ENCODE measurements at places on chromosomes 3 and 15.

- DNase-seq = no peak
These were observed 119.9 kb upstream of the GAP43 start for GRCh38 chr3:115503394-115503793.

DNA sequence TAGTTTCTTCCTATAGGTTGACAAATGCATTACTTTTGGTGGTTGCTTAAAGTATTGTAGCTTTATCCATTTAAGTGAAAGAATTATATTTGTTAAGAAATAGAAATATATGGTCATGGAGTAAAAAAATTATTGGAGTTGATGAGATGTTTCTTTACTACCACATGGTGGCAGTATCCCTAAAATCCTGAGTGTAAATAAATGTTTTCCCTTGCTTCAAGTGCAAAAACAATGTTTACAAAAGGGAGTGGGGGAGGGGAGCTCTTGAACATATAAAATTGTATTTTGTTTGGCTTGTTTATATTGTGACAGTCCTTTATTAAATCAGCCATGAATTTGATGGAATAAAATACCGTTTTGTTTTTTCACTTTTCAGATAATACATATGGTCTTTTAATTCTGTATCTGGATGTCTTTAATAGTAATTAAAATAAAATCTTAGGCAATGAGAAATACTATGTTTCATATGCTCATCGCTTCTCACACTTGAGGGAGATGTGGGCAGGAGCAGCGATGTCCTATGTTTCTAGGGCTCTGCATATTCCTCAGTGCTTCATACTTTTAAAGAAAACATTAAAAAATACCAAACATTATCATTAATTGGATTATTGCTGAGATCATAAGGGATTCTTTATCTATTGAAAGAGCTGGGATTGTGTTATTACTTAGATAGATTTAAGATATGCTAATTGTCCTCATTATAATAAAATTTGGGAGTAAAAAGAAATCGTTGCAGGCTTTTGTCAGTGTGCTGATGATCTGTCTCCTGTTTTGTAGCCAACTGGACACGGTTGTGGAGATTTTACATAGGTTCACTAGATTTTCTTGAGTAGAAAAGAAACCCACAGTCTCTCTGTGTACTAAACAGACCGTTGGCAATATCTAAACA is 349.7 kb downstream of the TUSC7 start:
- DNase-seq = no peak

DNA sequence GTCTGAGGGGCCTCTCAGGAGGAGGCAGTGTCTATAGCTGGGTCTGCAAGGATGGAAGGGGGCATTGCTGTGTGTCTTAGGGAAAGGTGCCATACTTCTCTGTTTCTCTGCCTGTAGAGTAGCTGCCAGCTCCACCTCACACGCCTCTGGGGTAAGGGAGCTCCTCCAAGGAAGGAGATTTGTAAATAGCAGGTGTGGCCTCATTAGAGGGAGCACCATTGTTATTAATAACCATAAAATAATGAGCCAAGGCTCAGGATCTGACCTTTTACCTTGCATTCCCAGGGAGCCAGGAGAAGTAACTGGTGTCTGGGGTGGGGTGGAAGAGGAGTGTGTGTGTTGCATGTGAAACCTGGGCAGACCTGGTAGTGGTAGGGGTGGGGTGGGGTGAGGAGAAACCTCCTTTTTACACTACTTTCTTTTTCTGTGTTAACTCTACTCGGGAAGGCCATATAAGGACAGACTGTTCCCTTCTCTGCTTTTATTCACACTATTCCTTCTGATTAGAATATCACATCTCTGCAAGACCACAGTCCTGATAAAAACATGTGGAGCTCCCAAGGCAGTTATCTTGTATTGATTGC is 2.2 kb upstream of the C15orf39 start:
- no peak for DNase-seq

DNA sequence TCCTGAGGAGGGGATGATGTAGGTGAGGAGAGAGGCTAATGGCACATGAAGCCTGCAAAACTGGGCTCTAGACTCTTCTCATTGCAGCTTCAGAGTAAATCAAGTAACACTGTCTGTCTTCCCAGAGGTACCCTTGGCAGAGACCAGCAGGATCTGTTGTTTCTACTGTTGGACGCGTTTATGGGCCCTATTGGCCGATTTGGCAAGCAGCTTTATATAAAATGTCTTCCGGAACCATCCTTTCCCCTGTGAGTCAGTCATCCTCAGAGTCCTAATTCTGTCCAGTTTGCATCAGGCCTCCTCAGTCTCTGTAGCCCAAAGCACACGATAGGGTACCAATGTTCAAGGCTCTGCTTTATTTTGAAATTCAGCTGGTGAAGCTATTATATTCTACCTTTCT is 325.9 kb downstream of the RORA start:
- no peak for DNase-seq

GRCh38 chr3:77091809-77092208 is 51.9 kb downstream of the ROBO2 start:
- no peak for DNase-seq

- DNase-seq = no peak
These were observed 79.6 kb upstream of the NSMCE3 start for GRCh38 chr15:29349196-29349595.

- no peak for DNase-seq
These were observed 653.6 kb downstream of the NAALADL2 start for GRCh38 chr3:175512700-175513099.

- DNase-seq = no peak
These were observed 29.7 kb downstream of the TCF12 start for GRCh38 chr15:56948000-56948763.

- no peak for DNase-seq
These were observed 7.4 kb downstream of the NOX5 start for GRCh38 chr15:69021895-69022294.

GRCh38 chr3:183161552-183162336 is 790 bp downstream of the LAMP3 start:
- DNase-seq = no peak

- no peak for DNase-seq
These were observed 10.4 kb upstream of the BAHD1 start for GRCh38 chr15:40430271-40430805.

- DNase-seq = no peak
These were observed 265.3 kb upstream of the POU1F1 start for GRCh38 chr3:87541723-87542122.

GRCh38 chr15:60462027-60462426 is 16.9 kb downstream of the ICE2 start:
- DNase-seq = no peak

DNA sequence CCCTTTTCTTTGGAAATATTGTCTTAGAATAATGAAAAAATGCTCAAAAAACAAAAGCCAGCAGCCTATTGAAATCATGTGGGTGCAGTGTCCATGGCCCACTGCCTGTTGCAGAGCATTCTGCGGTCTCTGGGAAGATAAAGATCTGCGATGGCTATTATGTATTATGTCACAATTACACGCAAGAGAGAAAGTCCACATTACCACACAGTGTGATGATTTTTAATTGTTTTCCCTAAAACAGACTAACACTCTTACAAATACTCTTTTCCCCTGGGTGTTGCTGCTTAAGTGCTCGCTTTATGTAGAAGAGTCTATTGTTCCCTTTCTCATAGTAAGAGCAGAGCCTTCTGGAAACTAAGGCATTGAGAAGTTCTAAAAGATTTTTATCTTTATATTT is 32.2 kb downstream of the SSR3 start:
- no peak for DNase-seq

DNA sequence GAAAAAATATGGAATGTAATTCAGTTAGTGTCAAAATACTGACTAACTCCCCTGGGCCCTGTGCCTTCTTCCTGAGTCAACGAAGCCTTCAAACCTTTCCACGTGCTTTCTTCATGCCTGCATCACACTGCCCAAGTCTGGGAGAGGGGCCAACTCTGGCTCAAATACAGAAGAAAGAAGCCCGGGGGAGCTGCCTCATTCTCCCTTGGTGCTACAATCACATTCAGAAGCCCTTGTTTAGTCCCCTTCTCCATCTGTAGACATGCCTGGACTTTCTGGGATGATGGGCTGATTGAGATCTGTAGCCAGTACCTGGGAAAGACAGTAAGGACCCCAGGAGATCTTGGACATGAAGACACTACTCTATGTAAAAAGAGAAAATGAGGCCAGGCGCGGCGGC is 77.8 kb upstream of the GSK3B start:
- DNase-seq = peak; percentile 75

DNA sequence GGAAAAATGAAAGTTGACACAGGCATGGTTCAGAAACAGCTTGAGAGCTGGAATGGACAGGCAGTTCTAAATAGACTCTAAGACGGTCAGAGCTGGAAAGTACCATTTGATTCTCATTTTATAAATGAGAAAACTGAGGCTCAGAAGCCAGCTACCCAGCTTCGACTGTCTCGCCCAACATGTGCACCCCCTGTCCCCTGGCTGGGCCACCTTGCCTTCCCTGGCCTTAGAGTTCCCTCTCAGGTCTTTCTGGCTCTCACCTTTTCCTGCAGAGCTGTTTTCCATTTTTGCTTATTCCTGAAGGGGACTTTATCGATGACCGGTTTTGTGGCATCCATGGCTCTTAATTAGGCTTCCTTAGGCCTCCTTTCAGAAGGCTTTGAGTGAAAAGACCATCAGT is 17.3 kb upstream of the DOCK3 start:
- DNase-seq = no peak

- DNase-seq = no peak
These were observed 68.6 kb upstream of the ITGA11 start for GRCh38 chr15:68500363-68501258.

DNA sequence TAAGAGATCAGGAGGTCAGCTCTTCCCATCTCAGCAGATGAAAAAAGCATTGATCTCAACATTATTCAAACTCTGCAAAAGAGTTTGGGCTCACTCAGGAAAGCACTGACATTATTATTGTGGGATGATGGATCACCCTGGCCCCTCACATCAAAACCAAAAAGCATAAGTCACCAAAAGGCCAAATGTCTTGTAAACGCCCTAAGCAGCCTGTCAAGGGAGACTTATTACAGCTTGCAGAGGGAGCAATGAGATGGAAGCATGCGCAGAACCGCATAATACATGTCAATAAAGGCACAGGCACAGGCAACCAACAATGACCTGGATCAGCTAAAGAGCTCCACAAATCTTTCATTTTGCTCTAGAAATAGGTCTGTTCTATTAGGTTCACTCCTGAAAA is 4.6 kb downstream of the FSIP1 start:
- no peak for DNase-seq

GRCh38 chr3:150118219-150118618 is 147.5 kb upstream of the PFN2 start:
- no peak for DNase-seq

DNA sequence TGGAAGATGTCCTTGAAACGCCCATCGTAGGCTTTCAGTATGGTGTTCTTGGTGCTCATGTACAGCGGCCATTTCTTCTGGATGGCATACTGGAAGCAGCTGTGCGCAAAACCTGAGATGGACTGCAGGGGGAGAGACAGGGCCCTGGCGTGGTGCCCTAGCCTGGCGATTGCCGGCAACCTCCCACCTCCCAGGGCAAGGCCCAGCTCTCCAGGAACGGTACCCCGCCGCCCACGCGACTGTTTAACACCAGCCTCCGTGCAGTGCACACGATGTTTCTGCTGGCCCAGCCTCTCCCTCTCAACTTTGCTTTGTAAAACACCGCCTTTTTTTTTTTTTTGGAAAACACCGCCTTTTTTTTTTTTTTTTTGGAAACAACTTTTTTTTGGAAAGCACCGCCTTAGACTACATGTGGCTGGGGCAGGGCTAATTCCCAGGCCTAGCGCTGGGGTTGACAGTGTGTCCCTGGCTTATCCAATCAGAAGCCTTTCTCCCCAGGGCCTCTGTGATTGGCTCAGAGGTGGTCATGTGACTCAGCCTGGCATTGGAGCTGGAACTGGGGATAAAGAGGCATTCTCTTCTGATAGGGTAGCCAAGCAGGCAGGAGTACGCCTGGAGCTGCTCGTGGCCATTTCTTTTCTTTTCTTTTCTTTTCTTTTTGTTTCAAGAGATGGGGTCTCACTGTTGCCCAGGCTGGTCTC is 14.7 kb downstream of the IDH2 start:
- no peak for DNase-seq

DNA sequence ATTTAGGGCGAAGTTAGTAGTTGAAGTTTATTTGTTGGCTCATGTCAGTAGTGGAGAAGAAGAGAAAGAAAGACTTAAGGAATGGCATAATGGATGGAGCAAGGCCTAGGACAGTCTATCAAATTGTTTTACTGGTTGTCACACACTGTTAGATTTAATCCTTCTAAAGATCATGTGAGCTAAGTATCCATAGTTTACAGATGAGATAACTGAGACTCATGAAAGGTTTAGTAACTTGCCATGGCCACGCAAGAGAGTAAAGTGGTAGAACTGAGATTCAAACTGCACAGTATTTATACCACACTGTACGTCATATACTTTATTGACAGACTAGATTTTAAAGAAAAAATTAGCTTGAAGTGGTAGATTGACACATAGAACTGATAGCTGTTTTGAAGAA is 11.4 kb downstream of the SPRED1 start:
- no peak for DNase-seq

- no peak for DNase-seq
These were observed 45.7 kb downstream of the GSK3B start for GRCh38 chr3:120048355-120049041.

DNA sequence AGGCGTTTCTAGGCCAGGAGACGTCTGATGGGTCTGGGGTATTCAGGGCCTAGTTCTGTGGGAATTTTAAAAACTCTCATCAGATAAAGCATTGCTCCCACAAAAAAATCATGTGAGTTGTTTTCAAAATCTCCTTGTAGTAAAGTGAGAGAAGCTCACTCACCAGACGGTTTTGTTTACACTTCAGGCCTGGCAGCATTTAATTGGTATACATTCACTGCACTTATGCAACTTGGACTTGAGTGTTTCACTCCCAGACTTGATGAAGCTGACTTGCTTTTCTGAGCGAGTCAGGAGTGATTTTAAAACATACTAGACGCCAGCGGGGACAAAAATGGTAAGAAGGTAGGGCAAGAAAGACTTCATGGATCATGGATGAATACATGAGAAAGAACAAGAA is 75.2 kb downstream of the SLCO3A1 start:
- no peak for DNase-seq

DNA sequence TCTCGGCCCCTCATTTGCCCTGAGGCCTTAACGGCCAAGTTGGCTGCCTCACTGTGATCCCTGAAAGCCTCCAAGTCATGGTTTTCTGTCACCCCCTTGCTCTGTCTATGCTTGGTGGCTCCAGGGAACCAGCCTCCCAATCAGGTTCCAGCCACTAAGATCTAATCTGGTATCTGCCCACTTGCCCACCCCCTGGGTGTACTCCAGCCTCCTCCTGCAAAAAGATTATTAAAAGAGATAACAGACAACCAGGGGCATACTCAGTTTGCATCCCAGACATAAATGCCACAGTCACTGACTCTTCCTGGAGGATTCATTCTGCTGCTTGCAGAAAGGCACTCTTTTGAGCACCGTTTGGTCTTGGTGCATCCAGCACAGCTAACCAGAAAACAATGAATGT is 103.9 kb downstream of the NTRK3 start:
- no peak for DNase-seq

Data from HS-27A (cell line).